ENCODE measurements at places on chromosomes 6 and 20.

DNA sequence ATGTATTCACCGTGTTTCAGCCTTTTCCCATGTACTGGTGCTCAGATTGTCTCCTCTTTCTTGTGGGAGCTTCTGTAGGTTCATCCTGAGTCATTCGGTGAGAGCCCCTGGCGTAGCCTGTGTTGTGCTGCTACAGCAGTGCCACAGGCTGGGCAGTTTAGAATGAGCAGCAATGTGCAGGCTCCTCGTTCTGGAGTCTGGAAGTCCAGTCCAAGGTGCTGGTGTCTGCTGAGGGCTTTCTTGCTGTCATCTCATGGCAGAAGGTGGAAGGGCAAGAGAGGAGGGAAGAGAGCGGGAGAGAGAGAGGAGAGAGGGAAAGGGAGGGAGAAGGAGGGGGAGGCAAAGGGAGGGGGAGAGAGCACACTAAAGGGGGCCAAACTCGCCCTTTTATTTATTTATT, 15.1 kb downstream of the OSBPL2 start:
- DNase-seq = no peak

DNA sequence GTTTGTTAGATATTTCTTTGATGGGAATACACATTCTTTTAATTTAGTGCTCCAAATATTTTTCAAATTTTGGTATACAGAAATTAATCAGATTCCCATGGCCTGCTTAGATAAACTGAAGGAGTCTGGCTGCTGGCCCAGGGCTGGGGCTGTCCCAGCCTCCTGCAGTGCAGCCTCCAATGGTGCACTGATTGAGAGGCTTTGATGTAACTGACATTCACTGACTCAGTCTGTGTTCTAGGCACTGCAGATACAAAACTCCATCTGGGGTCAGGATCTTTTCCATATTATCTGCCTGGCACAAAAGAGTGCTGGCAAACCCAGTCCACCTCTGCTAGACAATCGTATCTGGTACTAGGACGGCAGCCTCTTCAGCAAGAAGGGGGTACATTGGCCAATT, 64.8 kb downstream of the GRIK2 start:
- DNase-seq = no peak

DNA sequence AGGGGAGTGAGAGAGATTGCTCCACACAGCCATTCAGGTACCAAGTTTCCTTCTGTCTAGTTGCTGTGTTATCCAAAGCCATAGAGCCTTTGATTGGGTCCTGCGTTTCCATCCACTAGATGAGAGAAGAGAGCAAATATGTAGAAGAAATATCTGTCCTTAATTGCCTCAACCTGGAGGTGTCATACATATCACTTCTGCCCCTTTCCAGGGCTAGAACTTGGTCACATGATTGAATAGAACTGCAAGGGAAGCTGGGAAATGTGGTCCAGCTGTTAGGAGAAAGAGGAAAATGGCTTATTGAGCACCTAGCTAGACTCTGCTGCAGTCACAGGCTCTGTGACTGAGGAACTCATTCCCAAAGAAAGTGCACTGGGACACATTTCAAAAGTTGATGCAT, 115.6 kb upstream of the JAG1 start:
- no peak for DNase-seq

GRCh38 chr6:168828800-168829199, 387.8 kb downstream of the SMOC2 start:
- no peak for DNase-seq

DNA sequence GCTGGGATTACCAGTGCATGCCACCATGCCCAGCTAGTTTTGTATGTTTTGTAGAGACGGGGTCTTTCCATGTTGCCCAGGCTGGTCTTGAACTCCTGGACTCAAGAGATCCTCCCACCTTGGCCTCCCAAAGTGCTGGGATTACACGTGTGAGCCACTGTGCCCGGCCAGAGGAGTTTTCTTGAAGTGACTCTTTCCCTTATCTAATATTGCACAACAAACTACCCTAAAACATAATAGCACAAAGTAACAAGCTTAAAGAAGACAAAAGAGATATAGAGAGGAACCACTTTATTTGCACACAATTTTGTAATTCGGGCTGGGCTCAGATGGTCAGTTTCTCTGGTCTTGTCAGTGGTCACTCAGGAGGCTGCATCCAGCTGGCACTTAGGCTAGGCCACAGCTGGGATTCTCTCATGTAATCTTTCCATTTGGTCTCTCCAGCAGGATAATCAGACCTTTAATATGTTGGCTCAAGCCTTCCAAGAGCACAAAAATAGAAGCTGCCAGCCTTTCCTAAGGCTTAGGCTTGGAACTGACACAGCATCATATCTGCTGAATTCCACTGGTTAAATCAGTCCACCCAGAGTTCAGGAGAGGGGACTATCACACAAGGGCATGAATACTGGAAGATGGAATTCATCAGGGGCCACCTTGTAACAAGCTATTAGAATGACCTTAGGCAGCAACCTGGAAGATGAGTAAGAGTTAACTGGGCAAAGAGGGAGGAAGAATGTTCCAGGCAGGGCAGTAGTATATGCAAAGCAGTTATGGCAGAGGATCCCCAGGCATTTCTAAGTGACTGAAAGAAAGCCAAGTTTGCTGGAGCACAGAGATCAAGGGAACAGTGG, 56.7 kb upstream of the PNRC1 start:
- no peak for DNase-seq

DNA sequence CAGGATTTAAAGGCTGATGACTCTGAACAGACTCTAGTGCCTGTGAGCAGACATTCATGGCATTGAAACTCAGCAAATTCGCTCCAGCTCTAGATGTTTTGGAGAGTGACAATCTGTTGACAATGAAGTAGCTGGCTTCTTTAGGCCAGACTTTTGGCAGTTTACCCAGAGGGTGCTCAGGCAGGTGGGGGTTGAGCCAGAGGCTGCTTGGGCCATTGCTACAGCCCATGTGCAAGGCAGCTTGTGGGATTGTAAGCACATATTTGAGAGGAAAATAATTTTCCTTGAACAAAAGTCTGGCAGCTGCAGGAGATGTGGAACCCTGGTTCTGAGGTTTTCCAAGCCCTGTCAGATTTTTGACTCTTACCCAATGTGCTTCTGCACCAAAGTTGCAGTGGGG, 311.6 kb downstream of the CDC5L start:
- no peak for DNase-seq

- DNase-seq = peak; percentile 3
These were observed 667 bp downstream of the CAP2 start for GRCh38 chr6:17393892-17394631.

DNA sequence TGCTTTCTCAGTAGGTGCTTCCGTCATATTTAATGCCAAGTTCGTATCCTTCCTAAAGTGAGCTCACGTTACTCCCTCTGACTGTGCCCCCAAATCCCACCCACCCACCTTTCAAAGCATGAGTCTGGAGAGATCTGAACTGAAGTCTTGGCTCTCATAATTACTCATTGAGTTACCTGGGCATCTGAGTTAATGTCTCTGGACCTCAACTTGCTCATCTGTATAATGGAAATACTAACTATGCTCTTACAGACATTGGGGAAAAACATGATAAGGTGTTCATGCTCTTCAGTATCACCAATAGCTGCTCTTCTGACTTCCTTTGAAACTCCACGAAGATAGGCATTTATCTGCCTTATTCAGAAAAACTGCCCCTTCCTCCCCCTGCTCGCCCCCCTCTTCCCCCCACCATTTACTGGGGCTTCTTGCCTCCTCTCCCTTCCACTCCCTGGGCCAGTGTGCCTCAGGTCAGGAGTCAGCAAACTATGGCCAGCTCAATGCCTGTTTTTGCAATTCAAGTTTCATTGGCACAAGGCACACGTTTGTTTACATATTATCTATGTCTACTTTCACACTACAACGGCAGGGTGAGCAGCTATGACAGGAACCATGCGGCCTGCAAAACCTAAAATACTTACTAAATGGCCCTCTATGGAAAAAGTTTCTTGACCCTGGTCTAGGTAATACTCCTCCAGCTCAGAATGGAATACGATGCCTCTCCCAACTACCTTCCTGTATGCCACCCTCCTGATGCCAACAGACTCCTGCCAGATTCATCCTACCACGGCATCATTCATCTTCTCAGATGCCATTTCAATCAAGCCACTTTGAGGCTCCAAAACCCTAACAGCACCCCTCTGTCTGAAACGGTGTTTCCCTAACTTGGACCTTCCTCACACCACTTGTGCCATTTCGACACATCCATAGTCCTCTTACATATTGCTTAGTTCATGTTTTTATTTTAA, 138.7 kb downstream of the ZMYND8 start:
- no peak for DNase-seq

GRCh38 chr20:44930517-44931168, 20.8 kb downstream of the PABPC1L start:
- DNase-seq = no peak

GRCh38 chr6:32816746-32817204, at the start of gene HLA-DOB:
HLA-DOB (minus strand) TSS chr6:32817002; CDS start chr6:32816951, 51 bp downstream.
- no peak for DNase-seq

GRCh38 chr6:21560249-21560648, 33.3 kb upstream of the SOX4 start:
- DNase-seq = no peak

DNA sequence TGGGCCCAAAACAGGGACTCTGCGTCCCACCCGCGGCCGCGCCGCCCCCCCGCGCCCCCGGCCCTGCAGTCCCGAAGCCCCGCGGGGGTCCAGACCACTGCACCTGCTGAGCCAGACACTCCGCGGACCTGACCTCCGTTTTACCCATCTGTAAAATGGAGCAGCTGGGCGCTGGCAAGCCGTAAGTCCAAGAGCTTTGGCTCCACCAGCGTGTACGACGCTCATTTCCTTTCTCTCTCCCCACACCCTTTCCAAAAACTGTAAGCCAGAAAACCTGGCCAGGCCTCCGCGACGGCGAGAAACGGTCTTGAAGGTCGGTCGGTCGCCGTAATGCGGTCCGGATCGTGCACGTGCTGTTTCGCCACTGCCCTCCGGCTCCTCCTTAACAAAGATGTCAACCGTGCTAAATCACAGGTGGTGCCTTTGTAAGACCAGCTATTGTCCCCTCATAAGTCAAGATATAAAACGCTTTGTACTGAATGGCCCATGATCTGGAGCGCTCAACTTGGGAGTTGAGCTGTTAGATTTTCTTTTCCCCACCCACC, 7.8 kb upstream of the NR2E1 start:
- no peak for DNase-seq

DNA sequence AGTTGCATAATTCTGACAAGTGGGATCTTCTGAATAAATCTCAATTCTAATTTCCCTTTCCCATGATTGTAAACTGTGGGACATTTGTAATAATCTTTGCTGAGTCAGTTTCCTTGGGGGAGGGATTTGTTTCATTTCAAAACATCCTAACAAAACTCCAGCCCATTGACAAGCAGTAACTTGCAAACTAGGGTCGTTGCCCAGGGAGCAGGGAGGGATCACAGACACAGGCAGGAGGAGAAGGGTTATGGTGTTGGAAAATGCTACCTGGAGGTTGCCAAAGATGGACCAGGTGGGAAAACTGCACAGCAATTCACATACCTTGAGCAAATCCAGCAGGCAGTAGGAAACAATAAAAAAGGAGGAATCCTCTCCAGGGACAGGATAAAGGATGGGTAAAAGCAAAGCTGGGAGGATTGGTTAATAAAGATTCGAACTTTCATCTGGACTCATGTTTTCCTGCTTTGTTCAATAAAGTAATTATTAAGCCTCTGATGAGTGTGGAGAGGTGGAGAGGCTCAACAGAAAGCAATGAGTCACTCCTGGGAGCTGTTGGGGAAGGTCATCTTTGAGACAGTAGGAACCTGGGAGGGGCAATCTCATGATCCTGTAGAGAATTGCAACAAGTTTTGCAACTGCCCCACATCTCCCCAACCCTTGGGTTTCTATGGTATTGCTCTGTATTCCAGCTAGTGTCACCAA, 87.3 kb upstream of the AKIRIN2 start:
- DNase-seq = no peak

- DNase-seq = no peak
These were observed 152.2 kb downstream of the SOX4 start for GRCh38 chr6:21745543-21746337.

DNA sequence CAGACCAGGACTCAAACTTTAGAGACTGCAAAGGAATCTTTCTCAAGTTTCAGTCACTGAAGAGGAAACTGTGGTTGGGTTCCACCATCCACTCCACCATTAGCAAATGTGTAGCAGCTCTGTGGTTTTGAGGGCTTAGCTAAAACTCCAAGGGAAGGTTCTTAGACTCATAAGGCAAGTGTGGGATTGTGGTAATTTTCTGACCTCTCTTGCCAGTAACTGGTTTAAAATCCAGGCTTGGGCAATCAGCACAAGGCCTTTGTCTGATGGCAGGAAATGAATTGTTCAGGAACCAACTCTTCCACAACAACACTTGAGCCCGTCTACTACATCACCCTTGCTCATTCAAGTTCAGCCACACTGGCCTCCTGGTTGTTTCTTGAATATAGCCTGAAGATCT, 68.6 kb upstream of the FBXL4 start:
- DNase-seq = no peak

DNA sequence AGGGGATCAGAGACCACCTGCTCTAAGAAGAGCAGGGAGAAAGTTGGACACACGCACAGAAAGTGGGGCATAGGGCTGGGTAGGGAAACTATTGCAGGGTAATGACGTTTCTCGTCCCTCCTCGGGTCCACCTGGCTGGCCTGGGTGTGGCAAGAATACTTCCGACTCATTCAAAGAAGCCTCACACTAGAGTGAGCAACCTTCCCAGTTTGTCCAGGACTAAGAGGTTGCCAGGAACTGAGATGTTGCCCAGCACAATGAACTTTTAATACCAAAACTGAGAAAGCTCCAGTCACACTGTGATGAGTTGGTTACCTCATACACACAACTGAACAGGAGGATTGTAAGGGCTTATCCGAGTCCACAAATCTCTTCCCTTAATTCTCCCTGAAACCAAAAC, 74.5 kb upstream of the ADGRF1 start:
- no peak for DNase-seq

DNA sequence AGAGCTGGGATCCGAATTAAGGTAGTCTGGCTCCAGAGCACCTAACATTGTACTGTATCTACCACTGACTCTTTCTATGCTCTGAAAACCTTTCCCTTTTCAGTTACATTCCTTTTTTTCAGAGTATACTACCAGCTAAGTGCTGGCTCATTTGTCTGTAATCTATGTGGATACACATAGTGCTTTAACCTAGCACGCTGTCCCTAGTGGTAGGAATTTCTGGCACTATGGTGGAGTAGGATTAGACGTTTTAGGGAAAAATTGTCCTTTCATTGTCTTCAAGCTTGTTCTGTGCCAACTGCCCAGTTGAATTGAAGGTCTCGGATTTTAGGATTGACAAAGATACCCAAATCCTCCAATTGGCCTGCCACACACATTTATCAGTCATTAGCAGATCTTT, 259.1 kb upstream of the FERMT1 start:
- no peak for DNase-seq

GRCh38 chr20:10065154-10065833, 30.5 kb downstream of the ANKEF1 start:
- DNase-seq = no peak
